ENCODE measurements at places on chromosomes 6 and 20.
A peak's percentile ranks its signal among the peaks of the same experiment; 100 is the strongest.

DNA sequence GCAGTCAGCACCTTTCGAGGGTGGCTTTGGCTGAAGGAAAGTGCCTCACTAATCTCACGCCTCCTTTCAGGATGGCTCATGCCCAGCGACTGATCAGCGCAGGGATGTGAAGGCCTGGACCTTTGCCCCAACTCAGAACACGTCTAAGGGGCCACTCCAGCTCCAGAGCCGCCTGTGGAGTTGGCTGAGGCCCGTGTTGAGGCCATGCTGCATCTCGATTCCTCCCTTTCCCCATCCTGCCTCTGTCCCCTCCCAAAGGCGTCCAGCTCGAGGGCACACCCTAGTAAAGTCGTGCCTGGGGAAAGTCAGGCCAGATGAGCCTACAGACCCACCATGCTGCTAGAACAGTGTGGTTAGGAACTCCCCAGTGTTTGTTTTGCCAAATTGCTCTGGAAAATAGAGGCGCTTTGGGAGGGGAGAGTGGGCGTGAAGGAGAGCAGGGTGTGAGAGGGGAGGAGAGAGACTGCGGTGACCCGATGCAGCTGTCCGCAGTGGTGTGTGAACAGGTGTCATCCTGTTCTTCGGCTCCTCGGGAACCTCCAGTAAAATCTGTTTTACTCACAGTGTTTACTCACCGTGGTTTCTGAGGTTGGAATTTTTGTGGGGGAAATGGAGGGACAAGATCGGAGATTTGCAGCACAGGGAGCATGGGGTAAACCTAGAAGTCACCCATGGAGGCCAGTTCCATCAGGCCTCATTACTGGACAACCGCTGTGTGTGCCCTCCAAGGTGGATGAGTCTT, 85.0 kb upstream of the PMEPA1 start:
- DNase-seq: no peak

GRCh38 chr6:46357591-46357990, 133.7 kb downstream of the RCAN2 start:
- DNase-seq: no peak

- no peak for DNase-seq
Observed at GRCh38 chr20:45407067-45407745, 883 bp upstream of the DBNDD2 start.

GRCh38 chr20:1819311-1820137, 75.7 kb upstream of the SIRPA start:
- no peak for DNase-seq

- no peak for DNase-seq
Observed at GRCh38 chr6:169991031-169991390, 239.6 kb downstream of the ERMARD start.

DNA sequence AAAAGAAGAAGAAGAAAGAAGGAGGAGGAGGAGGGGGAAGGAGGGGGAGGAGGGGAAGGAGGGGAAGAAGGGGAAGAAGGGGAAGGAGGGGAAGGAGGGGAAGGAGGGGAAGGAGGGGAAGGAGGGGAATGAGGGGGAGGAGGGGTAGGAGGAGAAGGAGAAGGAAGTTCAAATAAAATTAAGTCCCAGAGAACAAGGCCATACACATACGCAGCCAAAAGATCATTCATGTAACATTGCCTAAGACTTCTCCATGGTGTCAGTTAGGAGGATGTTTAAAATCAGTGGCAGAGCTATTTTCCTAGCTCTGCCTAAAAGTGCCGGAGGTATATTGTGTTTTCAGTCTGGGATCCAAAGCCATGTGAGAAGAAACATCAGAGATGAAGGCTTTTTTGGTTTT, 75.8 kb downstream of the PLCB4 start:
- no peak for DNase-seq

DNA sequence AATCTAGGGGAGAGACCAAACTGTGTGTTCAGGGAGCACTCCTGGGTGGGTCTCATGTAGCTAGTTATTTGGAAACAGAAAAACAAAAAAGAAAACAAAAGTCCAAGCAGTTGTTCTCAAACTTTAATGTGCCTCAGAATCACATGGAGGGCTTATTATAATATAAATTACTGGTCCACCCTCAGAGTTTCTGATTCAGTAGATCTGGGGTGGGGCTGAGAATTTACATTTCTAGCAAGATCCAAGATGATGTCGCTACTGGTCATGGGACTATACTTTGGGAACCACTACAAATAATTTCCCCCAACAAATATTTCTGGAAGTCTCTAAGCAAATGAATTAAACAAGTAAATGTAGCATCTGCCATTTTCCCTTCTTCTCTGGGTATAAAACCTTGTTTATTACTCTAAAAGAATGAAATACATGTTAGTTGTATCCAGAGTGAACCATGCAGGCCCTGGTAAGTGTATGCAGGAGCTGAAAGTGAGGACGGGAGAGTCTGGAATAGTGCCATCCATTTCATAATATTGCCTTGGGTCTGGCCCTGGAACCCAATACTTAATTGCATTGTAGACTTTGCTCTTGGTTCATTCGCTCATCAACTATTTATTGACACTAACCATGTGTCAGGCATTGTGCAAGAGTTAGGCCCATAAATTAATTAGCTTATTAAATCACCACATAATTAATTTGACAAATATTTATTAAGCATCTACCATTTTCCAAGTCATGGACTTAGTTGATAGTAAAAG, 490.8 kb downstream of the EPM2A start:
- DNase-seq: no peak

GRCh38 chr20:1484438-1485116, 6.6 kb downstream of the SIRPB2 start:
- no peak for DNase-seq

DNA sequence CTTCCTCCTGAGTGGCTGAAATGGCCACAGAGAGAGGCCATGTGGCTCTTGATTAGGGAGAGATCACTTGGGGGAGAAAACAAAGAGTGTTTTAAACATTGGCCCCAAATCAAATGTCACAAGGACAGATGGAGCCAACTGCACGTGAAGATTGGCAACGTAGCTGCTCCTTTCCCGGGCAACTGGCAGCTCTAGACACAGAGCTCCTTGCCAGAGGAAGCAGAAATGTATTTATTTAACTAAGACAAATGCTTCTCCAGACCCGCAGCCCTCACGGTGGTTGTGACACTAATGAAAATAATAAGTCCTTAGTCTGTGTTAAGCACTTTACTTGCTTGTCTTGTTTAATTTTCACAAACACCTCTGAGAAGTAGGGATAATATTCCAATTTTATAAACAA, 49.6 kb upstream of the DSN1 start:
- DNase-seq: no peak

- peak; percentile 45 for DNase-seq
Observed at GRCh38 chr6:79813854-79814709, 133.3 kb downstream of the ELOVL4 start.

- no peak for DNase-seq
Observed at GRCh38 chr6:6191476-6191875, 129.0 kb downstream of the F13A1 start.

- no peak for DNase-seq
Observed at GRCh38 chr20:23332467-23332866, 18.1 kb upstream of the NXT1 start.

- no peak for DNase-seq
Observed at GRCh38 chr6:157225575-157225995, 97.7 kb downstream of the TMEM242 start.

DNA sequence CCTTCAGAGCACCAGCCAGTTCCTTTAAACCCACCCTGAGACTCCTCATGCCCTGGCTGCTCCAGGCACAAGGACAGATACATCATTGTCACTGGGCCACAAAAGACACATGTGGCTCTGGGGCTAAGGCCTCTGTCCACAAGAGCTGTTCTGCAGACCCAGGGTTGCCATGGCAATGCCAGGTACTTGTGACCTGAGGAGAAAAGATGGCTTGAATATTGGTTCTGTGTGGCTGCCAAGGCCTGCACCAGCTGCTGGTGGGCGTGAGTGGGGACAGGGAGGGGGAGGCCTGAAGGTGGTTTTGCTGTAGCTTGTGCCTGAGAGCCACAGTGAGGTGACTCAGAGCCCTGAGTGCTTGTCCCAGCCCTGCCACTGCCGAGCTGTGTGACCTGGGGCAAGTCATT, 31.8 kb downstream of the SAYSD1 start:
- DNase-seq: no peak

DNA sequence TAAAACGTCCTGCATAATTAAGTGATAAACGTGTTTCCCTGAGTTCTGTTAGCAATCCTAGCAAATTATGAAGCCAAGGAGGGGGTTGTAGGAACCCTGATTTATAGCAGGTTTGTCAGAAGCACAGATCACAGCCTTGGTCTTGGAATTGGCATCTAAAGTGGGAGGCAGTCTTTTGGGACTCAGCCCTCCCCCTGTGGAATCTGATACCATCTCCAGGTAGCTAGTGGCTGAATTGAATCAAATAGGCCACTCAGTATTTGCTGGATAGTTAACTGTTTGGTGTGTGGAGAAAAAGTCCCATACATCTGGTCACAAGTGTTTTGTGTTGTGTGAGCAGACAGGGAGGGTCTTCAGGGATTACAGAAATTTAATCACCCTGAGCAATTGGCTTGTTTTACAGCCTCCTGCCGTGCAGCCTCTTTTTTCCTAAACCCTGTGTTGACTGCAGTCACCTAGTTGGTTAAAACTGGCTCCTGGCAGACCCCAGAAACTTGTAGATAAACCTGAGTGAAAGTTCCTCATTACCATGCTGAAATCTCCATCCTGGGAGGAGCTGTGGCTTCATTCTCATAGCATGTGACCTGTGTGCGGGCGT, 19.0 kb upstream of the KIFC1 start:
- no peak for DNase-seq

DNA sequence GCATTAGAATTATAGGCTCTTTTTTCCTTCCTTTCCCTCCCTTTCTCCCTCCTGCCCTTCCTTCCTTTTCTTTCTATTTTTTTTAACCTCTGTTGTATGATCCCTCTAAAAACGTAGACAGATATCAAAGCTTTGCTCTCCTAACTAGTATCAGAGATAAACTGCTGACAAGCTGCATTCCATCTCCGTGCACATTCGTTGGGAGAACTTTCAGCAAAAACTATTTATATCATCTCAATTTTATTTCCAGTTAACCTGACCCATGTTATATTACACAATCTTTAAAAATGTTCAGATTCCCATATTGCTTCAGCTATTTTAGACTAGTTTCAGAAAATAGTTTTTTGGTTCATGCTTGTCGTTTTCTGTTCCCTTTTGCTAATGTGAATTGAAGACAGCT, 47.3 kb downstream of the RNF217 start:
- DNase-seq: no peak

DNA sequence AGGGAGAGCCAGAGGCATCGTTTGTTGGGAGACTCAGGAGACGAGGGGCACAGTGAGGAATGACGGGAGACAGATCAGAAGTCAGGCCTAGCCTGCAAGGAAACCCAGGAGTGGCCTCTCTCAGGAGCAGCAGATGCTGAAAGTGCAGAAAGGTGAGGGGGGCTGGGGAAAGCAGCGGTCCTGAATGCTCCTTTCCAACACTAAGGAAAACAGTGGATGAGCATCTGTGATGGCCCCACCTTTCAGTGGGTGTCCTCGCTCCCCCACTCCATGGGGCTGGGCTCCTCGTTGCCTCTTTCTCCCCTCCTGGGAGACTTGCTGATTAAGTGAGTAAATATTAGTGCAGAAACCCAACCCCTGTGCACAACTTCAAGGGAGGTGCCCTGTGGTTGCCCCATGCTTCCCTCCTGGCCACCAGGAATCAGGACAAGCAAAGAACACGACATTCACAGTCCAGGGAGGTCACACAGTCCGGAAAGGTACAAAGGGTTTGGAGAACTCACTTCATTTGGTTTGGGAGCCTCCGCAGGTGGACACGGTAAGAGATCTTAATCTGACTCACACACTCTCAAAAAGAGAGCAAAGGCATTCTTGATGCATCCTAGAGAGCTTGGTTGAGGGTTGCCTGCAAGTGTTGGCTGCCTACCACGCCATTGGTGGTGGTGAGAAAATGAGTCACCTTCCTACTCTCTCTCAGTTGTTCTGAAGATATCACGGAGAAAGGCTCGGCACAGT, 9.7 kb upstream of the BPIFB1 start:
- no peak for DNase-seq

DNA sequence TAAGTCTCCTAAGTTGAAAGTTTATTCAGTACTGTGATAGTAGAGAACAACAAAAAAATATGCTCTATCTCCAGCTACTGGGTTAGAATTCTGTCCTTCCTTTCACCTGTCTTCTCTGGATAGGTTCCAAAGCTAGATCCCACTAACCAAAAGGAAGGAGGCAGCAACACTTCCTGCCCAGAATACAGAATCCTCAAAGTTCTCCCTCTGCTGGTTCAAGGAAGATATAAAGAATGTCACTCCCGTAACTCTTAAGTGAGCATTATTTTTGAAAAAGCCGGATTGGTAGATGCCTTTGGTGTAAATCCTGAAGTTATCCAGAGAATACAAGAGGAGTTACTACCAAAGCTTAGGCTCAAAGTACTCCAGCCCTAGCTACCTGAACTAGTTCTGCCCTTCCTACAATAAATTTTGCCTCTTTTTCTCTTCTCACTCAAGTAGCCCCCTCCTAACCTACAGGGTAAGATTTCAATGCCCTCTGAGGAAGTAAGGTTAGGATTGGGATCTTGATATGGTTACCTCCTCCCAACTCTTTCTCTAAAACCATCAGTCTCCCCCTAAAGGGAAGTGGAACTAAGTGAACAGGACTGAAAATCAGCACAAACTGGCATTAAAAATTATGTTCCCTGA, 26.0 kb upstream of the CRIP3 start:
- DNase-seq: no peak

DNA sequence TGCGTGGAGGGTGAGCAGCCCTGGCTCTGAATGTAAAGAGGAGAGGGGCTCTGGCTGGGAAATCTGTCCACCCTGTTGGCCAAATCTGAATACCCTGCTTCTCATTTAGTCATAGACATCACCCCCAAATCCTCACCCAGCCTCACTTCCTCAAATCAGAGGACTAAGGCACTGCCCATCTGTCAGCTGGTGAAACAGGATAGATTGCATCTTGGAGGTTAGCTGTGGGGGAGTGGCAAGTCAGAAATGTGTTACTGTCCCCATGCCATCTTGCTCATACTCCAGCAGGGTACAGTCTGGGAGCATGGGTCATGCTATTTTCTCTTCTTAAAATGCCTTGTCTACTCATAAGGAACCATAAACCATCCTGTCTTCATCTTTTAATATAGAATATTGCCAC, 9.5 kb upstream of the DTNBP1 start:
- DNase-seq: no peak

DNA sequence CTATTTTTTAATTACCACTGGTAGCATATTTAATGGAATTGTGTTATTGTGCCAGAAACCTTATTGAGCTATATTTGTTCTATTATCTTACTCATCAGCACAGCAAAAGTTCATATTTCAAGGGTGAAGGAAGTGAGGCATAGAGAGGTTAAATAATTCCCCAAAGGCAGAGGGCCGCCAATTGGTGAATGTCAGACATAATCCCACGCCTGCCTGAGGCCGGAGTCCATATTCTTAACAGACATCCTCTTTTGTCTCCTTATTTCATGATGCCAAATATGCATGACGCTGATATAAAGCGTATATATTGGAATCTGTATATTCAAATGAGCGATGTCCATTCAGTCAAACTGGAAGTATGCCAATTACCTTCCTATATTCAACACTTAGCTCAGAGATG, 505.0 kb upstream of the SLC35B3 start:
- no peak for DNase-seq

GRCh38 chr6:126038234-126038633, 51.9 kb downstream of the TRMT11 start:
- no peak for DNase-seq

GRCh38 chr20:36519012-36519719, 22.2 kb upstream of the MYL9 start:
- peak; percentile 33 for DNase-seq

GRCh38 chr20:46264391-46265266, 43.7 kb downstream of the CDH22 start:
- DNase-seq: no peak

GRCh38 chr20:60883496-60883895, 368.6 kb upstream of the CDH4 start:
- DNase-seq: no peak

All from activated T-cell treated with anti-CD3 and anti-CD28 coated beads for 48 hours (primary cell).